Mammary epithelial cell (primary cell): ENCODE measurements at places on chromosomes 4 and X. TPM values are rescaled to one million over a fixed set of nuclear protein-coding genes. Genes with fewer than 3 reads are reported as not detected.
A peak's percentile ranks its signal among the peaks of the same experiment; 100 is the strongest.

XK gene
- total RNA-seq, result 0.19 and 0.35 TPM in 2 replicates

AWAT1 gene
- total RNA-seq, result not detected in 2 replicates

SYP gene
- 0.45 and 0.49 TPM in 2 replicates for total RNA-seq

DNA sequence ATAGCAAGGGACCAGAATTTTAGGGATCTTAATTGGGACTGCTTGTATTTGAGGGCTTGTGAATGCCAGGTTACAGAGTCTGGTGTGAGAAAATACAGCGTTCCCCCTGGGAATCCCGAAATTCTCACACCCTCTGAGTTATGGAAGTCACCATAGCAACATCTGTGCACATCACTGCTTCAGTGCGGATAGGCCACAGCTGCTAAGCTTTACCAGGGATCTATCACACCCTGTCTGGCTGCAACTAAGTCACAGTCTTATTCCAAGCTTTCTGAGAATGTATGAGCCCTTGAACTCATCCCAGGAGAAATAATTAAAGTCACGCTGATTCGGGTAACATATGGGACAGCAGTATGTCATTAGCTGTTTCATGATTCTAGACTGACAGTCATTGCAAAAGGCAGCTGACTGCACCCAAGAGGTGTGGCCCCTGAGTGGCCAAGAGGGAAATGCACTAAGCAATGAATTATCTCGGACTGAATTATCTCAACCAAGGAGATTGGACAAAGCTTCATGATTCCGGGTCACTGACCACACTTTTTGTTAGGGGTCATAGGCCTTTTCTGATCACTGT is 46.7 kb upstream of the BTC start:
- DNase-seq, result no peak

GRCh38 chrX:17537723-17538243 is 162.8 kb downstream of the NHS start:
- no peak for DNase-seq

GRCh38 chr4:101858641-101859040 is 68.1 kb downstream of the BANK1 start:
- no peak for DNase-seq

DNA sequence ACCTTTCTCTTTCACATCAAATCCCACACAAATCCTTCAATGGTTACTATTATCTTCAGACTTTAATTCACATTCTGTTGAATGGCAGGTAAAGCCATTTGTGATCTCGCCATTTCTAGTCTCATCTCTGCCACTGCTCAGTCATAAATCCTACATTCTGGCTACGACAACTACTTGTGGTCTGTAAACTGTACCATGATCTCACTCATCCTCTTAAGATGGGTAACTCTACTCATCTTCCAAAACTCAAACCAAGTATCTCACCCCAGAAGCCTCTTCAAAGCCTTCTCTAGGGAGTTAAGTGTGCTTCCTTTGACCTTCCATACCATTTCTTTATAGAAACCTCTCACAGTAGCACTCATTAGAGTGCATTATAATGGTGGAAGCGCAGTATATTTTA is 101.8 kb downstream of the NEK1 start:
- DNase-seq, result no peak

GRCh38 chr4:113209153-113209552 is 159.7 kb downstream of the ANK2 start:
- no peak for DNase-seq

DNA sequence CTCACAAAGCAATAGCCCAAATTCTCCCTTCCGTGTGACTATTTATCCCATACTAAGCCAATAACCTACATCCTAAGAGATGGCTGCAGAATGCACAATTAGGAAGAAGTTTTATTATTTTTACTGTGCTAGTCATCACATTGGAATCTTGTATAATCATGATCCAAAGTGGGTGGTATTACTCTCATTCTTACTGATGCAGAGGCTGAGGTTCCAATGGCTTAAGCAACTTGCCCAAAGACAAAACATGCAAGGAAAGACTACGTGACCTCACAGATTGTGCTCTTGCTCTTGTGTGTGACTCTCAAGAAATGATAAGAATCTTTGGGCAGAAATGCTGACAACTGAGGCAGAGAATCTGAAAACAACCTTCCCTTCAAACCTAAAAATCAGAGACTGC is 212.2 kb downstream of the LDB2 start:
- DNase-seq, result no peak

DNA sequence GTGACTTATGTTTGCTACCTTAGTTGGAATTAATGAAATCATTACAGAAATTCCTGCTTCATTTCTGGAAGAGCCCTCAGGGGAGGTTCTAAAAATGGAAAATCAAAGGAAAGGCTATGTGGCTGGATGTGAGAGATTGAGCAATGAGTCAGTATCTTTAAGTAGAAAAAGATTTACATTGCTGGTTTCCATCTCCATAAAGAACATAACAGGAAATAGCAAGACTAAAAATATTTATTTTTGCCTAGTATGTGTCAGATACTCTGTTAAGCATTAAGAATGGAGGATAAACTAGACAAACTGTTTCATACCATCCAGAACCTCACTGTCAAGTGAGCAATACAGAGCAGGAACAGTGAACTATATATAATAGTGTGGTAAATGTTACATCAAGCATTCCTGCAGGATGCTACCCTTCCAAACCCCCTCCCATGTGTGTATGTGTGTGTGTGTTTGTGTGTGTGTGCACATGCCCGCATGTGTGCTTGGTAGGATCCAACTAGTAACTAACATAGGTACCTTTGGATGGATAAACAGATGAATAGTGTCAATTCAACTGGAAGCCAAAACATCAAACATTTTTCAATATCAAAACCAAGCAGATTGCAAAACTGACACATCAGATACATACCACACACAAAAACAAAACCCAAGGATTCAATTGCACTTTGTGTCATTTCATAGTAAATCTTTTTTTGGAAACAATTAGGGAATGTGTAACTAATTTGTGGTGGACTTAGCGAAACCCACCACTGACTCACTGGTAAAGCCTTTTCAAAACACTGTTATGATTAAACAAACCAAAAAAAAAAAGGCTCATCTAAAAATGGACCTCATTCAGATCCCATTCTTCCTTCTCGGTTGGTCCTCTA is 223.4 kb downstream of the SHROOM3 start:
- DNase-seq, result peak; percentile 62
